ENCODE measurements at places on chromosomes 2 and 18.

GRCh38 chr2:223884399-223884798, 47.0 kb upstream of the AP1S3 start:
- DNase-seq: no peak

GRCh38 chr2:205786976-205787375, 104.7 kb downstream of the NRP2 start:
- DNase-seq: no peak

DNA sequence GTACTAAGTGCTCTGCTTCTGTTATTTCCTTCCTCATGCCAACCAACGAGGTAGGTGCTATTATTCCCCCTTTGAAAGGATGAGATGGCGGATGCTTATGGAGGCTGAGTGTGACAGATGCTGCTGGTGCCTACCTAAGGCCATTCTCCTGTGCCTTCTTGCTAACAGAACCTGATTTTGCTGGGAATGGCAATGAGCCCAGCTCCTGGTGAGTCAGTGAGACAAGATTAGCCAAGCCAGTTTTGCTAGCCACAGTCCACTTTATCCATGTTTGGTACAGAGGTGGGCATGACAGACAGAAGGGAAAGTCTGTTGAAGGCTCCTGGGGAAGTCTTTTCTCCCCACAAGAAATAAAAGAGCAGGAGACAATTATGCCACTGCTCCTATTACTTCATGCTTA, 43.7 kb upstream of the TMEM163 start:
- no peak for DNase-seq

GRCh38 chr2:26816893-26817292, 31.0 kb downstream of the CENPA start:
- no peak for DNase-seq

GRCh38 chr2:235747786-235748091, 253.9 kb downstream of the AGAP1 start:
- no peak for DNase-seq

- no peak for DNase-seq
Measured at GRCh38 chr18:69885841-69886531, 61.7 kb downstream of the CD226 start.

DNA sequence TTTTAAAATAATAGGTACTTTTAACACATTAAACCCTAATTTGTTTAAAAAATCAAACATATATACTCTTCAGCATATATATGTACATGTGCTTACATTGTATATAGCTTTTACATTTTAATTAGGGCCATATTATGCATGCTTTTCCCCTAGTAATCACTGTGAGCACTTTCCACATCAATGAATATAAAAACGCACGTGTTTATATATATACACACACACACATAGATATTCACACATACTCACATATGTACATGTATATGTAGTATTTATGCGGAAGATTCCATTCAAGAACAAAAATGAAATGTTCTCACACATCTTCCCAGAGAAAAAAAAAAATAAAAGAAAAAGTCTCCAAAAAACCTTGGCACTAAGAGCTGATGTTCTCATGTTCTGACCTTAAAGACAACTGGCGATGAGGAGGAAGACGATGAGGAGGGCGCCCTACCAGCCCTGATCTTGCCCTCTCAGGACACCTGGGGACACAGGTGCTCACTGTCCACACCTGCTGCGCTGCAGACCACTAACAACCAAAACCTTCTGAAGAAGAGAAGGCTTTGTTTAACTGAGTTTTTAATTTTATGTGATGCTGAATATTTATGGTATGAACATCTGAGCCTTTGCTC, 184.7 kb downstream of the HDAC4 start:
- no peak for DNase-seq

DNA sequence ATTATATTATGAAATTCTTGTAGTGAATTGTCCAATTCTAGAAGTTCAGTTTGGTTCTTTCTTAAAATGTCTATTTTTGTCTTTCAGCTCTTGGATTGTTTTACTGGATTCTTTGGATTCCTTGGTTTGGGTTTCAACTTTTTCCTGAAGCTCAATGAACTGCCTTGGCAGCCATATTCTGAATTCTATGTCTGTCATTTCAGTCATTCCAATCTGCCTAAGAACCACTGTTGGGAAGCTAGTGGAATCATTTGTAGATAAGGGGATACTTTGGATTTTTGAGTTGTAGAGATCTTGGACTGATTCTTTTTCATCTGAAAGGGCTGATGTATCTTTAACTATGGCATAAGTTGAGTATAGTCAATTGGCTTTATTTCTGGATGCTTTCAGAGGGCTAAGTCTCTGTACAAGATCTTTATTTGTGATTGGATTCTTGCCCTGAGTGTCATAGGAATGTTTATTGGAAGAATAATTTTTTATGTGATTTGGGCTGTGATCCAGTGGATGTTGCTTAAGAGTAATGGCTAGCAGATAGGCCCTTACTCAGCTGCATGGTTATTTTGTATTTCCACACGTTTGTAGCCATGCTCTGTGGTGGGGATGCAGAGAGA, 42.3 kb downstream of the SERPINB7 start:
- DNase-seq: no peak

- no peak for DNase-seq
Measured at GRCh38 chr2:18723219-18723618, 133.8 kb upstream of the NT5C1B start.

DNA sequence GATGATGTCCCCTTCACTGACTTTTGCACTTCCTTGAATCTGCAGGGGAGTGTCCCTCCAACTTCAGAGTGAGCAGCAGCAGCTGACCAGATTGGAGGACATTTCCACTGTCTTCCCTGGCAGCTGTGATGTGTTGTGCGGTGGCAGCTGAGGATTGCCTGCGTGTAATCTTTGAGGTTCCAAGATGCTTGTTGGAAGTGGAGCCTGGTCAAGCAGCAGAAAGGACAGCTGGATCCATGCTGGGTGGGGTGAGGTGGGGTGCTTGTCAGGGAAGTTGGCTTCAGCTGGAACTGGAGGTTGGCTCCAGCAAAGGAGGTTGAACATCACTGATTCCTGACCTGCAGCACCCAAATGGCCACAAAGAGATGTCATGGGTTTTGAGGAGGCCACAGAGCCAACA, 64.8 kb downstream of the ST3GAL5 start:
- no peak for DNase-seq

DNA sequence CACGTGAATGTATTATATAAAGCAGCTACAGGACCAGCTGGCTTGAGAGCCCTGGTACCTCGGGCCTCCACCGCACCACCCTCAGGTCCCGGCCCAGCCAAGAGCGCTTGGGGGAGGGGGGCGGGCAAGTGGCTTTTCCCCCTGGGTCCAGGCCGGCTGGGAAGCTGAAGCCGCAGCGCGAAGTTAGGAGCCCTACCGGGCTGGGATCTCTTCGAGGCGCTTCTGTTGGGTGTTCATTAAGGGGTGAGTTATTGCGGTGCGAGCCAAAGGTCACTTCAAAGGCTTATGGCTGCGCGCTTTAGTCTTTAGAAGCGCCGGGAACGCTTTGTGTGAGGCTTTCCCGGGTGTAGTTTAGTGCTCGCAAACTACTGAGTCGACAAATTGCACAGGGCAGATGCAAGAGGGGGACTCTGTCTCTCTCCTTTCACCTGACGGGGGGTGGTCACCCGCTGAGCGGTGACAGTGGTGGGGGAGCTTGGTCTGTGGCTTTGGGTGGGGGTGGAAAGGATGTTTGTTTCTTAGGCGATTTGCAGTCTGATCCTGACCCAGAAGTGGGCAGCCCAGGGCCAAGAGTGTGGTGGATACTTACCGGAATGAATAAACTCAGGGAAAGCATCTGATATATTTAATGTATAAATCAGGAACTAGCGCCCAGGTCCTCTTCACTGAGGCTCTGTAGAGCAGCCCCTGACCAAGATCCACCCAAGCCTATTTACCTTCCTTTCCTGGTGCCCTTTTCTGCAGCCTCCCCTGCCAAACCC, 6.0 kb downstream of the HOXD3 start:
- DNase-seq: no peak

GRCh38 chr2:120396861-120397811, 51.2 kb downstream of the INHBB start:
- no peak for DNase-seq

- no peak for DNase-seq
Measured at GRCh38 chr2:228681426-228681825, 499.9 kb upstream of the SPHKAP start.

GRCh38 chr18:23135550-23136325, 453 bp downstream of the CABLES1 start:
- DNase-seq: no peak

DNA sequence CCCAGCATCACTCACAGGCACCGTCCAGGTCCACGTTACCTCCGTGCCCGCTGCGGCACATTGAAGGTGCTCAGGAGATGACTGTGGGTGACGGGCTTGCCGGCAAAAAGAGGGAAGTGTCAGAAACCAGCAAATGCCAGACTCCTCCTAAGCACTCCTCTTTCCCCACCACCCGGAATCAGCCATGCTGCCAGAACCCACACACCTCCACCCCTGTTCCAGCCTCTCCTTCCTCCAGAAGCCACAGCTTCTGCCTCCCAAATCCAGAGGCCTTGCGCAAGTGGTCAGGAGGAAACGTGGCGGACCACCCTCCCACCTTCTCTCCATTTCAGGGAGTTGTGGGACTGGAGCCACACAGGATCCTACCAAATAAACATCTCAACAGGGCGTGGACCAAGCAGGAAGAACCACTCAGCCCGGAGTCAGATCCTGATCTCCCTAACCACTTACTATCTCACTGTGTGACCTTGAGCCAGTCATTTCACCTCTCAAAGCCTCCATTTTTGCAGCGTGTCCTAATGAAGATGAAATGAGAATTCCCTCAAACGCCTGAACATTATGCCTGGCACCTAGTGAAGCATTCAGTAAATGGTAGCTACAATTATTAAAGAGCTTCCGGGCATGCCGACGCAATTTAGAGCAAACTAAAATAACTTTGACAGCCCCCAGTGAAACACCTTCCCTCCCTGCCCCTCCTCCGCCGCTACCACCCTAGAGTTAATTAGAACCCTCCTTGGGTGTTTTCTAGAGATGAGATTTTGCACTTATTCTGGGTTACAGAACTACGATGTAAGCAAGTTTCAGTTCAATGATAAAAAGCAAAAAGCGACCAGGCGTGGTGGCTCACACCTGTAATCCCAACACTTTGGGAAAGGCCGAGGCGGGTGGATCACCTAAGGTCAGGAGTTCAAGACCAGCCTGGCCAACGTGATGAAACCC, 32.9 kb downstream of the SMAD7 start:
- DNase-seq: no peak

GRCh38 chr2:69770193-69770702, 28.3 kb downstream of the ANXA4 start:
- DNase-seq: no peak

GRCh38 chr2:19038071-19039015, 320.1 kb downstream of the OSR1 start:
- DNase-seq: no peak

DNA sequence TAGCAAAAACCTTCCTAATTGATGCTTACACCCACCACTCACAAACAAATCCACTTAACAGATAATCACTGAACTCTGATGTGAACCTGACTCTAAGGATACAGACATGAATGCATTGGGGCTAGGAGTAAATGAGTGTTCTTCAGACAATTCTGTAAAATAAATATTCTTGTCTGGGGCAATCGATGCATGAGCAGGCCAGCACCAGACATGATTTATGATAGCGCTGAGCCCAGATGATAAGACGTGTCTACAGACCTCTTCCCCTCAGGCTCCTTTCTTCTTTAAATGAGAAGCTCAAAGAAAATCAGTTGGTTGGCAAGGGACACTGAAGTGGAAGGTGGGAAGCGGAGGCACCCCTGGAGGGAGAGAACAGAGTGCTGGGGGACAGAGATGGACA, 27.3 kb upstream of the BIN1 start:
- DNase-seq: no peak

DNA sequence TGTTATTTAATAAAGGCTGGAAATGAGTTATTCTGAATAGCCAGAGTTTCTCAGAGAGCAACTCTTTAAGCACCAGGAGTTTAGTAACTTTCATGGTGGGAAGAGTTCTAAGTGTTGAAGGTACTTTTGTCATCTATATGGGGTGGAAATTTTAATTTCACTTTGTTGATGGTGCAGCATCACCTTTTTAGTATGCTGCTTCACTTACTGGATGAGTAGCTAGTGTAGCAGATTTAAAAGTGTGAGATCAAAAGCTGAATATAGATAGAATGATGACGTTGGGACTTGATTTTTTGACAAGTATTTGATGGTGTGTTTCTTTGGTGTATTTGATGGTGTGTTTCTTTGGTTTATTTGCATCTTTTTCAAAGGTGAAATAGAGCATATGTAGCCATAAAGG, 47.3 kb downstream of the MAP4K4 start:
- DNase-seq: no peak

DNA sequence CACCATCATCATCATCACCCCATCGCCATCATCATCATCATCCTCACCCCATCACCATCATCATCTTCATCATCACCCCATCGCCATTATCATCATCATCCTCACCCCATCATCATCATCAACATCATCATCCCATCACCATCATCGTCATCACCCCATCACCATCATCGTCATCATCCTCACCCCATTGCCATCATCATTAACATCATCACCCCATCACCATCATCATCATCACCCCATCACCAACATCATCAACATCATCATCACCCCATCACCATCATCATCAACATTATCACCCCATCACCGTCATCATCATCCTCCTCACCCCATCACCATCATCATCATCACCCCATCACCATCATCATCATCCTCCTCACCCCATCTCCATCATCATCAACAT, 151.0 kb downstream of the DNER start:
- no peak for DNase-seq

DNA sequence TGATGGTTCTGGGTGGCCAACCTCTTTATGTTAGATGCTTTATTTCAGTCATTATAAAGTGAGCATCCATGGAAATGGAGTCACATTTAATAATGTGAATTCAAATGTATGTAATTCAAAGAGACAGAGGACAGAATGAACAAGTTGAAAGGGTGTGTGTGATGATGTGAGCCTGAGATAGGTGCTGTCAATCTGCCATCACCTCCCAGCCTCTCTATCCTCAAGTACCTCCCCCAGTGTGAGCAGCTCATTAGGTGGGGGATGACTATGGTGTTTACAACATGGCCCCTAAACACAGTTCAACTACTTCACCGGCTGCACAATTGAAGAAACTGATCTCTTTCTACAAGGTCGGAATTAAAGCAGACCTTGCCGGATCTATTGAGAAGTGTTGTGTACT, 74.7 kb upstream of the IGFBP5 start:
- DNase-seq: no peak

DNA sequence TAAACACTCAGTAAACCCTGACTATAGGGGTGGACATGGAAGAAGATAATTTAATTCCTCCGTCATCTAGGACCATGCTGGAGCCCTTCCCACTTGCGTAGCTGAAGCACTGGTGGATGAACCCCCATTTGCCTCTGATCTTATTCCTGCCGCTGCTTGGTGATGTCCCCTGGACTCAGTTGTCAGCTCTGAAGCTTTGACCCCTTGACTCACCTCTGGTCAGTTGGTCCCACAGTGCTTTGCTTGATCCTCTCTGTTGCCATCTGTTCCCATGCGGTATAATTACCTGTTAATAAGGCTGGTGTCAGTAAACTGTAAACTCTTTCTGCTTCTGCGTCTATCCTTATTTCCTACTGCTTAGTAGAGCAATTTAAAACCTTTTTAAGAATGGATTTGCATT, 126.9 kb downstream of the SPTBN1 start:
- DNase-seq: no peak

Measured in CMK (cell line).